ENCODE measurements at places on chromosomes 5 and 9.

DNA sequence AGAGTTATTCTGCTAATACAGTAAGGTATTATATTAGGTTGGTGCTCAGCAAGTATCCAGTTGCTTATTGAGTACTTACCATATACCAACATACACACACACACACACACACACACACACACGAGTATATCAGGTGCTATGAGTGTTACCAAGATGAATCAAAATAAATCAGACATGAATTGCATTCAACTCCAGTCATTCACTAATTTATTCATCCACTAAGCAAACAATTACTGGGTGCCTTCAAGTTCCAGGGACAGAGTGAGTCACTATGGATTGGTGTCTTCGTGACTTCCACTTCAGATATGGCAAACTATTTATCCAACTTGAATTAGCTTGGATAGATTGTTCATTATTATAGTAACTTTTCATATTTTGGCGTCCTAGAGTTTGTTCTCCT, 140.7 kb upstream of the SLC44A1 start:
- DNase-seq: no peak

- DNase-seq: no peak
Measured at GRCh38 chr5:140255460-140256157, 47.3 kb downstream of the PFDN1 start.

GRCh38 chr9:69190086-69190862, 16.2 kb downstream of the TJP2 start:
- no peak for DNase-seq

- no peak for DNase-seq
Measured at GRCh38 chr5:76930083-76930482, 22.8 kb upstream of the CRHBP start.

GRCh38 chr9:104269996-104270963, 176.2 kb downstream of the SMC2 start:
- no peak for DNase-seq

- no peak for DNase-seq
Measured at GRCh38 chr9:14451949-14452348, 138.0 kb upstream of the NFIB start.

DNA sequence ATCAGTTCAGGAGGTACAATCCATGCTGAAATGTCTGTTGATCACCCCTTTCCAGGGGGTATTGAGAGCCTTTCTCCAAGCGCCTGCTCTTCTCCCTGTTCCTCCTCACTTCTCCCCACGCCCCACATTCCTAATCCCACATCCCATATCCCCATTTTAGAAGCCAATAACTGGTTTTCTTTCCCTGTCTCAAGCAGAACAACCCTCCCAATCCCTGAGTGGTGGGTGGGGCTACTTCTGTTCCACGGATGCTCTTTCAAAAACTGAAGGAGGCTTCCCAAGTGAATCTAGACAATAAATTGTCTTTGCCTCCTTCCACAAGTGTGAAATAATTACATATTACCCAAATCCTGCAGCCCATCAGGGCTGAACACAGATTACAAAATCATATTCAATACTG, 77.0 kb upstream of the SEMA6A start:
- no peak for DNase-seq

DNA sequence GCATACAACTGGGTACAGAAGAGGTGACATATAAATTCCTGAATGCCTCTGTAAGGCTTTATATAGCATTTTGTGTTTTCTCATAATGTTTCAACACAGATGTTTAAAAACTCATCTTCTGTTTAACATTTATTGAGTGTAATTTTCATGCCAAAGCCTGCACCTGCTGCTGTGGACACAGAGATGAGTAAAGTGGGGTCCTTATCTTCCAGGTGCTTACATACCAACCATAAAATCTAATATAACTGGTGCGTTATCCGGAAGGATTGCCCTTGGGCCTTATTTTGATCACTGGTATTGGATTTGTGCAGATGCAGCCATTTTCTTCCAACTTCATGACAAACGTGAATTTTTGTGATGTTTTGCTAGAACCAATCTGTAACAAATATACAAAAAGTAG, 222.3 kb downstream of the DMRT2 start:
- no peak for DNase-seq

- DNase-seq: no peak
Measured at GRCh38 chr5:173010021-173010420, 26.4 kb downstream of the ATP6V0E1 start.

- no peak for DNase-seq
Measured at GRCh38 chr9:34151398-34151797, 24.9 kb upstream of the DCAF12 start.

GRCh38 chr5:5521478-5521877, 99.0 kb downstream of the ICE1 start:
- DNase-seq: no peak

DNA sequence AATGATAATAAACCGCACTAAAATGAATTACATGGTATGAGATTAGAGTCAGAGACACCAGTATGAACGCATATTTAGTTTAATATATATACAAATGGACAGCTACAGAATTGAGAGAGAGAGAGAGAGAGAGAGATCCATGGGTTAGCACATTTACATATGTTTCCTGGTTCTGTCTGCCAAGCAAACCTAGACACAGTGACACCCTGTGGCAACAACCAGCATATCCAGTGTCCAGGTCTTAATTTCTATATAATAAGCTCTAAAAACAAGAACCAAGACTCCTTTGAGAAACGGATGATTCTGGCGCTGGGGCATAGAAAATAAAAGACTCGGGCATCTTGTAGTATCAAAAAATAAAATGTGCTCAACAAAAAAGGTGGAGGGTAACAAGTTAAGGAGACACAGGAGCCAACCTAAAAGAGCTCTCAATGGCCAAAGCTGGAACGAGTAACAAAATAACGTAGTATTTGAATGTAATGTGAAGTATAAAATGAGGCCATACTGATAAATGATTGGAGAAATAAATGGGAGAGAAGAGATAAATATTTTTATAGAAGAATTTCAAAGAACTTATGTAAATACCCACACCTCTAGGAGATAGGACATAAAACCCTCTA, 84.5 kb downstream of the RFX3 start:
- DNase-seq: no peak

GRCh38 chr5:14581106-14581890, at the start of gene OTULINL:
TSS of gene OTULINL (plus strand) at chr5:14581792. CDS start at chr5:14581895, 103 bp downstream.
- DNase-seq: peak; percentile 33

DNA sequence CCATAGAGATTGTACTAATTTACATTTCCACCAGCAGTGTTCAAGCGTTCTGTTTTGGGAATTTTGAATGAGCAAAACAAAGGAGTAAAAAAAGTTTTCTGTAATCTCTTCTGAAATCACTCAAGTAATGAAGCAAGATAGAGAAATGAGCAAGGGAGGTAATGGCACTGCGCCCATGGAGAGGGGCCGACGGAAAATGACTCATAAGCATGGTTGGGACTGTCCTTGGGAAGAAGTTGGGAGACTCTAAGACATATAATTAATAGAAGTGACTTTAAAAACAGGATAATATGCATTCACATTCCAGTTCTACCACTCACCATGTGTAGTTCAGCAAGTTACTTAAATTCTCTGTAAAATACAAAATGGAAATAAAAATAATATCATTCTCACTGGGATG, 62.5 kb upstream of the C5orf46 start:
- DNase-seq: no peak

DNA sequence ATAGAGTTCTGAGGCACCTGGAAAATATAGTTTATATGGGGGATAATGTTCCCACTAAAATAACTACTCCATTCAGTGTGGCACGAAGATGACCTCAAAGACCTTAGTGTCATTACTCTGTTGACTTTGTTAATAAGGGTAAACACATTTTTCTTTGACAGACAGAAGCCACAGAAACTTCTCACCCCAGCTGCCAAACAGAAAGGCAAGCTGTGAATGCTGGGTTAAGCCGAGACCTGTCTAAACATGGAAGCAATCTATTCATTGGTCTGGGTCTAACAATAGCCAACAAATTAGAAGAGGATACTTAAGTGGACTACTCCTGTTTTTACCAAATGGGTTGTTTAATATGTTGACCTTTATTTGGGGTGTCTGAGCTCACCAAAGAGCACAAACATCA, 171.4 kb downstream of the TLE1 start:
- DNase-seq: no peak

GRCh38 chr5:132227485-132228240, at the start of gene P4HA2:
TSS of gene P4HA2 (minus strand) at chr5:132227853. CDS start at chr5:132218626, 9,227 bp downstream.
- no peak for DNase-seq

DNA sequence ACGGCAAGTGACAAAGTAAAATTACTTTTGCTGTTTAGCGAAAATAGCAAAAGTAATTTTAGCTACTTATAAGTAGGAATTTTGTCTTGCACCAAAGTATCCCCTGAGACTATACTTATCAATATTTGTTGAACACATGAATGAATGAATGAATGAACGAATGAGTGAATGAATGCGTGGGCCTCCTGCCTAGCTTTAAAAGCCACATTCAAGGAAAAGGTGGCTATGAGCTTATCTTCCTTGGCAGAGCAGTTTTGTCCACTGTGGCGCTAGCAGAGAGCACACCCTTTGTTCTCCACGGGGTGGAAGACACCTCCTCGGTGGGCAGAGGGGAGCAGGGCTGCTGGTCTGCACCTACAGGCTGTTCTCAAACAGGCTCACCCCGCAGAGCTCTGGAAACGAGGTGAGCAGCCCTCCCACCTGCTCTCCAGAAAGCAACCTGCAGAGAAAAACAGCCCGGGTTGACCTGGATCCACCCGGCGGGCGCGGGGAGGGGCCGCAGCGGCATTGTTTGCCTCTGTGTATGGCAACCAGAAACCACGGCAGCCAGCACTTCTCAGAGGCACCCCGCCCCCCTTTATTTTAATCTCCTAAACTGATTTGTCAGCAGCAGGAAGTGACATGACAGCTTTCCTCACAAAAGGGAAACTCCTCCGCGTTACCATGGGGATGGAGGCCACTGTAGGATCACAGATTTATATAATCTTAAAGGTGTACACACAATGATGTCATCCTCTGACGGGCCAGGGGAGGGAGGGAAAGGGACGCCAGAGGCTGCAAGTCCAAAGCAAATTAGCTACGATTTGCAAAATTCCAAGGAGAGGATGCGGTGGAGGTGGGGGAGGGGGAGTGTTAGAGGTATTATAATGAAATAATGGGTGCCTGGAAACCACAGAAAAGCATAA, 5.9 kb downstream of the DUSP1 start:
- DNase-seq: peak; percentile 91

DNA sequence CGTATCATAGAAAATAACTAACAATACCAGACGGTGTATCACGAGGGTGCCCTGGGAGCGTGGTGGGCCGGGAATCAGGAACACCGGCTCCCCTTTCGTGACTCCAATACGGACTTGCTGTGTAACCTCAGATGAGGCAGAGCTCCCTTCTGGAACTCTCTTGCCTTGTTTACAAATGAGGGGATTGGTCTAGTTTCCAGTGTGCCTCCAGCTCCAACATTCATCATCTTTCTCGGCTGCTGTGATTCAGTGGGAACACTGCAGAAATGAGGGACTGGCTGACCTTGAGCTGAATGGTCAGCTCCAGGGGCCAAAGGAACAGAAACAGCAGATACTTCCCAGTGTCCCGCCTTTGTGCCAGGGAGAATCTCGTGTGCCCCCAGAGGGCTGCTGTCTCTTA, 22.6 kb upstream of the TGFBI start:
- DNase-seq: no peak

GRCh38 chr9:9498128-9498527, 1114.7 kb downstream of the PTPRD start:
- no peak for DNase-seq

GRCh38 chr5:91419571-91420537, 36.7 kb upstream of the ARRDC3 start:
- no peak for DNase-seq

Data from caudate nucleus (tissue), 63 donors.